Mesendoderm (in vitro differentiated cells): ENCODE measurements at places on chromosomes 7 and 10.
A peak's percentile ranks its signal among the peaks of the same experiment; 100 is the strongest.

DNA sequence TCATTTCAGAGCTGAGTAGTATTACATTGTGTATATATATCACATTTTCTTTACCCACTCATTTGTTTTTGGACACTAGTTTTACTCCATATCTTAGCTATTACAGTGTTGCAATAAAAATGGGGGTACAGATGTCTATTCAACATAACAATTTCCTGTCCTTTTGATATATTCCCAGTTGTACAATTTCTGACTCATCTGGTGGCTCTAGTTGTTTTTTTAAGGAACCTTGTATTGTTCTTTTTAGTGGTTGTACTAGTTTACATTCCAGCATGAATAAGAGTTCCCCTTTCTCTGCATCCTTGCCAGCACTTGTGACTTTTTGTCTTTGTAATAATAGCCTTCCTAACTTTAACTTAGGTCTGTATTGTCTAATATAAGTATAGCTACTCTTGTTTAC, 739.9 kb downstream of the XPNPEP1 start:
- DNase-seq: no peak

- no peak for DNase-seq
Observed at GRCh38 chr10:12849319-12850181, 152.0 kb downstream of the CCDC3 start.

DNA sequence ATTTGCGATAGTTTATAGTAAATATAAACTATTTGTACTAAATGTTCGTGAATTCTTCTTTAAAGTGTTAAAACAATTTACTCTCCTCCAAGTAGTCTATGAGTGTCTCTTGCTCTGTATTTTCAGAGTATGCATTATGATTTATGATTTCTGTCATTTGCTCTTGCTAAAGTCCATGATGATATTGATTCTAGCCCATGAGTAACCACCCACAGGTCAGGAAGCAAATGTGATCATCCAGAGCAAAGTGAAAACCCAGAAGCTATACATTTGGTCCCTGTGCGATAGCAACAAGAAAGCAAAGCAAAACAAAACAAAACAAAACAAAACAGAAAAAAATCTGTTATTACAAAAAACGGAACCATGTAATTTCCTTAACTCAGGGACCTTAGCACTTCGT, 225.9 kb downstream of the HDAC9 start:
- DNase-seq: no peak

- peak; percentile 82 for DNase-seq
Observed at GRCh38 chr10:69901628-69902505, 100.2 kb downstream of the COL13A1 start.

GRCh38 chr7:111074071-111074747, 16.7 kb upstream of the LRRN3 start:
- DNase-seq: no peak

DNA sequence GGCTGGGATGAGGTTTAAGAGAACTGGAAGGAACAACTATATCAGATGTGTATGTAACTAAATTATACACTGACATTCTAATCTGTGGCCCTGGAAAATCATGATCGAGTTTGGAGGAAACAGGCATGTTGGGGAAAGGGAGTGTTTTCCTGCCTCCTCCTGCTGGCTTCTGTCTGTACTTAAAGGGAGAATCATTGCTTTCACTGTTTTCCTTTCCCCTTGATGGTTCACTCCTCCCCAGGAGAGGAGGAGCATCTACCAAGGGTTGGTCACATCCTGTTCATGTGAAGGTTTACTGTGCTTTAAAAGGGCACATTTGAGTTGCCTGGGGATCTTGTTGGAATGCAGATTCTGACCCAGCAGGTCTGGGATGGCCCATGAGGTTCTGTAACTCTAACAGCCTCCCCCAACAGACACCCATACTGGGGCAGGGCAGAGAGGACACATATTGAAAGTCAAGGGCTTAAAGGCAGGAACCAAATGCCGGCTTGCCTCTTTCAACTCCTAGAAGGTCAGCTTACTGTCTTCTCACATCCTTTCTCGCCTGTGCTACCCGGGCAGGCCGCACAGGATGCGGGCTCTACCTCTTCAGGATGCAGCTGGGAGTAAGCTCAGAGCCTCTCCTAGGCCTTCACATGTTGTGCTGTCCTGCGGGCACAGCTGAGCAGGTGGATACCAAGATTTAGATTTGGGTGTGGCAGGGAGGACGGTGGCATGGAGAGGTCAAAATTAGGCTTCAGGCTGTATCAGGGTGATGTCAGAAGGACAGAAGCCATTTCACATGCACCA, 694.8 kb downstream of the KCNMA1 start:
- peak; percentile 7 for DNase-seq

GRCh38 chr7:114310345-114311110, 104.1 kb upstream of the FOXP2 start:
- DNase-seq: no peak

GRCh38 chr10:91032611-91033206, 111.8 kb upstream of the ANKRD1 start:
- no peak for DNase-seq

DNA sequence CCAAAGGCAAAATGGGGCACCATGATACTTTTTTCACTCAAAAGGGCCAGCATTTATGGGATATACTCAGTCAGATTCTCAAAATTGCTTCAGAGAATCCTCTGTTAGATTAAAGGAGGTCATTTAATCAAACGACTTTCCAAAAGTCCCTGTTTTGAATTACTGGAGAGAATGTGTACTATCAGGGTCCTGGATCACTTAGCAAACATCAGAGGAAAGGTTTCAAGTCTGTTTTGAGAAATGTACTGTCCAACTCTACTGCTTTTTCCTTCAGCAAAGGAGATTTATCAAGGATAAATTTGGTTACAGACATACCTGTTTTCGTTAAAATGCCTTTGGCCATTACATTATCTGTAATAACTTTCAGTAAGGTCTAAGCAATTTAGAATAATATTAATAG, 340.9 kb downstream of the GFRA1 start:
- no peak for DNase-seq

GRCh38 chr10:51767103-51767763, 67.8 kb upstream of the CSTF2T start:
- DNase-seq: no peak

GRCh38 chr10:77421591-77421990, 216.0 kb downstream of the KCNMA1 start:
- no peak for DNase-seq

- no peak for DNase-seq
Observed at GRCh38 chr10:71893920-71894319, 42.9 kb upstream of the PSAP start.

GRCh38 chr10:102641880-102642735, 2.2 kb upstream of the TRIM8 start:
- DNase-seq: peak; percentile 99

- DNase-seq: no peak
Observed at GRCh38 chr10:17866346-17866745, 57.2 kb downstream of the MRC1 start.

GRCh38 chr10:1465993-1466764, 271.1 kb downstream of the ADARB2 start:
- no peak for DNase-seq

GRCh38 chr10:79063661-79064492, 4.9 kb upstream of the ZMIZ1 start:
- DNase-seq: no peak

- DNase-seq: no peak
Observed at GRCh38 chr10:36187380-36188079, 545.4 kb upstream of the FZD8 start.

GRCh38 chr10:34526186-34526585, 288.9 kb downstream of the PARD3 start:
- peak; percentile 47 for DNase-seq

- no peak for DNase-seq
Observed at GRCh38 chr10:10804061-10804460, 213.6 kb upstream of the CELF2 start.

- DNase-seq: no peak
Observed at GRCh38 chr7:47255441-47255840, 326.5 kb downstream of the TNS3 start.

DNA sequence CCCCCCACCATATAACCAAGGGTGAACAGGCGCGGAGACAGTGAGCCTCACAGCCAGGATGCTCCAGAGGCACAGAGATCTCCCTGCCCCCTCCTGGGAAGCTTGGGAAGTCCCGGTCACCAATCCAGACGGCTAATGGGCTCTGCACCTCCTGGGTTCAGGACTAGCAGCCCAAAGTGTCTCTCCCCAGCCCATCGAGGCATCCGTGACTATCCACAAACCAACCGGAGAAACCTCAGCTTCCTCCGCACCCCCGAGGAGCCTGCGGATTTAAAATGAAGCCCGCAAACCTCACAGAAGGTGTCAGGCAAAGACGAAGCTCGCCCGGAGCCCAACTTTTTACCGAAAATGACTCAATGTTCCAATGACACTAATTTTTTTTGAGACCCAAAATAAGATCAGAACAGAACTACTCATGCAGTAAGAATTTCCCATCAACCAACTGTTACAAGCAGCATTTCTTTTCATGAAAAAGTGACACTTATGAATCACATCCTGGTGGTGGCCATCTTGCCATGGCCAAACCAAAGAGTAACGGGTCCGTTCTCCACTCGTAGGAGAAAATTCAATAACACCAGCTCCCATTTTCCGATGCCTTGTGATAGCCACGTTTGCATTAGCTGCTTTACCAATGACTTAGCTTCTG, 6.0 kb downstream of the PDGFA start:
- no peak for DNase-seq

GRCh38 chr7:66758950-66759628, 18.6 kb downstream of the RABGEF1 start:
- no peak for DNase-seq

DNA sequence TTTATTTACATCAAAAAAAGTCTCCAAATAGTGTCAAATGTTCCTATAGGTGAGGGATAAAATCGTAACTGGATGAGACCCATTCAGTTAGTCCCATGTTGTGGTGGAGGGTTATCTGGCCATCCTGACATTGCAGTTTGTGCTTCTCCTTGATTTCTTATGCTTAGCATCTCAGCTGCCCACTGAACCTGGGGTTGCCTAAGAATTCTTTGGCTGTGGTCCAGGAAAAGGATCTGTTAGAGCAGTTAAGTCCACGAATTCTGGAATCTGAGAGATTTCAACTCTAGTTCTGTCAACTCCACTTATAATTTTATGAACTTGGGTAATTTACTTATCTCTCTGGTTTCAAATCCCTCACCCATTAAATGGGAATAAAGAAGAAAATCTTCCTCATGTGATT, 1673.4 kb downstream of the REEP3 start:
- DNase-seq: no peak

DNA sequence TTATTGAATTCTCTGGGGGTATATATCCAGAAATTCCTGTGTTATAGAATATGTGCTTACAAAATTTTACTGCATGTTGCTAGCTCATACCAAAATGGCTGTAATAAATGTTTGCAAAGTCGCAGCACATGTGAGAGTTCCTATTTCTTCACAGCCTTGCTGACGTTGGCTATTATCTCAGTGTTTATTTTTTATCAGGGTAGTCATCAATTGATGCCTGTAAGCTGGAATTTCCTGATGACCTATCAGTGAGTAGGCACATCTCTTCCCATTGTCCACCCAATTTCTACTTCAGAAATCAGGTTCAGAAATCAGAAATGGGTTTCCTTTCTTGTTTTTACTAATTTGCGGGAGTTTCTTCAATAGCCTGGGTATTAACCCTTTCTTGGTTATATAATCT, 268.1 kb upstream of the FZD8 start:
- peak; percentile 32 for DNase-seq

DNA sequence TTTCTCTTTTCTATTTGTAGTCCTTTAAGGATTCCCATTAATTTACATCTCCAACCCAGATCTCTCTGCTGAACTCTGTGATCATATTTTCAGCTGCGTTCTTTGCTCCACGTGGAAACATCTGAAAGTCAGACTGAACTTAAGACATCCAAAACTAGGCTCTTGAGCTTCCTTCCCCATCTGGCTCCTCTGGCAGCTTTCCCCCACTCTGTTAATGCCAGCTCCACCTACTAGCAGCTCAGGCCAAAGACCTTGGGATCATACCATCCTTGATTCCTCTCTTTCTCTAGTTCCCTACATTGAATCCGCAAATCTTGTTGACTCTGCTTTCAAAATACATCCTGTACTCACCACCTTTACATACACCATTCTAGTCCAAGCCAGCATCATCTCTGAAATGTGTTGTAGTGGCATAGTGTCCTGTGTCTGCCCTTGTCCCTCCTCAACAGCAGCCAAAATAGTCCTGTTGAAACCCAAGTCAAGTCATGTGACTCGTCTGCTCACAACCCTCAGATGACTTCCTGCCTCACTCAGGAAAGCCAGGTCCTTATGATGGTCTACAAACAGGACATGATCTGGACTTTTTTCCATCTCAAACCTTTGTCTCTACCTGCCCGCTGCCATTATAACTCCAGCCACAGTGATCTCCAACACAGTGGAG, 7.0 kb downstream of the REEP3 start:
- no peak for DNase-seq

- DNase-seq: no peak
Observed at GRCh38 chr10:122475100-122475499, 13.7 kb downstream of the HTRA1 start.

GRCh38 chr7:70726951-70727378, 405.0 kb upstream of the GALNT17 start:
- DNase-seq: no peak

DNA sequence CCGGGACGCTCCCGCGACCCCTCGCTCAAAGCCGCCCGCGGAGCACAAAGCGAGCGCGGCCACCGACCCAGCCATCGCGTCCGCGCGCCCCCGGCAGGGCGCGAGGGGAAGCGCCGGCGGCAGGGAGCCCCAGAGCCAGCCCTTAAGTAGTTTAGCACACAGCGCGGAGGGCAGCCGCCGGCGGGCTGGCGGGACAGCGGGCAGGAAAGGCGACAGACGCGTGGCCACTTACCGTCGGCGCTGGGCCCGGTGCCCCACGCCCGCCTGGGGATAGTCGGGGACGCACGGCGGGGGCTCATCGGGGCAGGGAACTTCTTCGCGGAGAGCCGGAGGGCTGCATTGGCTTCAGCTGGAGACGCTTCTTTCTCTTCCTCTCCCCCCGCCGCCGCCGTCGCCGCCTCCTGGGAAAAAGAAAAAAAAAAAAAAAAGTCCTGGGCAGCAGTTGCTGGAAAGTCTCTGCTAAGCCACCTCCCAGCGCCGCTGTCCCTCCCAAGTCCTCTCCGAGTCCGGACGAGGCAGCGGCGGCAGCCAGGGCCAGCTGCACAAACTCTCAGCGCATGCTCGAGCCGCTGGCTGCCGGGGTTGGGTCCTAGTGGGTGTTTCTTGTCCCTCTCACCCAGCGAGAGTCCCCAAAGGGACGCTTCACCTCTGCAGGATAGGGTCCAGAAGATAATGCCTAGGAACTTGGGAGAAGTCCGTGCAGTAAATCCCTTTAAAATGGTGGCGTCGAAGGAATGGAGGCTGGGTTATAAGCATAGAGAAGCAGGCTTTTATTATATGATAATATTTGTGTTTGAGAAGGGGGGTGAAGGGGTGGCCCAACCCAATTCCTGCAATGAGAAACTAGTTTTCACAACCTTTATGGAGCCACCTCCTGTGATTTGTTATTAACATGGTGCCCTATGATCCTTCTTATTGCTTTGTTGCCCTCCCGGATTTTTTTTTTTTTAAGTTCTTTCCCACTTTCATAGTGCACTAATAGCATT, at the start of gene TSPAN12:
TSPAN12 (minus strand) TSS at position 557 of the 986 bp plus-strand sequence. CDS start 1,381 bp downstream, outside the sequence.
- DNase-seq: peak; percentile 95

DNA sequence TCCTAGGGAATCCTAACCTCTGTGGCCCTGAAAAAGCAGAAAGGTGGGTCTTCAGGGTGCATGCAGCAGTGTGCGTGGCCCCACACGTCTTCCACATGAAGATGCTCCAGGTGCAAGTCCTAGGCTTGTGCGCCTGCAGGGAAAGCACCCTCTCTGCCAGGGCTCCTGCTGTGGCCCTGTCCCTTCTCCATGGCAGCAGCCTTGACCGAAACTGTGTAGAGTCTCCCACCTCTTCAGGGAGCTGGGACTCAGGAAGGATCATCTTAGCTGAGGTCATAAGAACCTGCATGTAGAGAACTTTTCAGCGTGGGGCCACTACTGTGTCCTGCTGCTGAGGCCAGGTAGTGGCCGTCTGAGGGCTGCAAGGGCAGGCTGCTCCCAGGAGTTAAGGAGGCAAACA, 6.3 kb upstream of the CSGALNACT2 start:
- no peak for DNase-seq
